NCI-H1105 (cell line): ENCODE measurements at places on chromosomes 16 and 17.

DNA sequence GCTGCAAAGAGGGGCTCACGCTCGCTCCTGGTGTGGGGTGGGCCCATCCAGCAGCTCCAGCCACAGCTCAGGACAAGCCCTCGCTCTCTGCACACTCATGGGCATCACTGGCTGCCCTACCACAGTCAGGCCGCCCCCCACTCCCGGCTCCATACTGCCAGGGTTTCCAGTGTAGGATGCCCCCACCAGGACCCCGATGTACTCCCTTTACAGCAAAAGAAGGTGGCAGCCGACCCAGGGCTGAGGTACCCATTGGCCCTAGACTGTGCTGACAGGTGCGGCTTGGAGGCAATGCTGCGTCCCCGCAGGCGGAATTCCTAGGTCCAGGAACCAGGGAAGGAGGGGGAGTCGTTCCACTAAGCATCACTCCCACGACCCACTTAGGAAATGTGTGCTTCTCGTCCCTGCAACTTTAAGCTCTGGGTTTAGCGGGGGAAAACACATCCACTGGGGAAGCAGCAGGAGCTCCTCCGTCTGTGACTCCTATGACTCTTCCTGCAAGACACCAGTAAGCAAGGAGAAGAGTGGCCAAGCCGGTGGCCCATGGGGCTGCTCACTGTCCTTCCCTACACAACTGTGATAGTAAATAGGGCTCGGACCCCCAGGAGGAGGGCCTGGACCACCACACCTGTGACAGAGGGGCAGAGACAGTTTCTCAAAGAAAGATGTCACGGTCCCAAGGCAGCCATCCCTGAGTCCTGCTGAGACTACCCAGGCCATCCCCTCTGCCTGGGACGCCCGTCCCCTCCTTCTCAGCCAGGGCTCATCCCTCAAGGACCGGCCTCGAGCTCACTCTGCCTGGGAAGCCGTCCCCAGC, 13.1 kb downstream of the CORO7 start:
- no peak for DNase-seq

- no peak for DNase-seq
These were observed 36.6 kb downstream of the COX4I1 start for GRCh38 chr16:85835956-85836705.

- DNase-seq, result no peak
These were observed 99.9 kb upstream of the CCL2 start for GRCh38 chr17:34154961-34155730.

GRCh38 chr17:63701868-63702720, 2.2 kb upstream of the LIMD2 start:
- DNase-seq, result no peak

GRCh38 chr17:67850991-67851631, 25.8 kb downstream of the BPTF start:
- no peak for DNase-seq

GRCh38 chr16:59044616-59045015, 310.5 kb upstream of the GOT2 start:
- no peak for DNase-seq

DNA sequence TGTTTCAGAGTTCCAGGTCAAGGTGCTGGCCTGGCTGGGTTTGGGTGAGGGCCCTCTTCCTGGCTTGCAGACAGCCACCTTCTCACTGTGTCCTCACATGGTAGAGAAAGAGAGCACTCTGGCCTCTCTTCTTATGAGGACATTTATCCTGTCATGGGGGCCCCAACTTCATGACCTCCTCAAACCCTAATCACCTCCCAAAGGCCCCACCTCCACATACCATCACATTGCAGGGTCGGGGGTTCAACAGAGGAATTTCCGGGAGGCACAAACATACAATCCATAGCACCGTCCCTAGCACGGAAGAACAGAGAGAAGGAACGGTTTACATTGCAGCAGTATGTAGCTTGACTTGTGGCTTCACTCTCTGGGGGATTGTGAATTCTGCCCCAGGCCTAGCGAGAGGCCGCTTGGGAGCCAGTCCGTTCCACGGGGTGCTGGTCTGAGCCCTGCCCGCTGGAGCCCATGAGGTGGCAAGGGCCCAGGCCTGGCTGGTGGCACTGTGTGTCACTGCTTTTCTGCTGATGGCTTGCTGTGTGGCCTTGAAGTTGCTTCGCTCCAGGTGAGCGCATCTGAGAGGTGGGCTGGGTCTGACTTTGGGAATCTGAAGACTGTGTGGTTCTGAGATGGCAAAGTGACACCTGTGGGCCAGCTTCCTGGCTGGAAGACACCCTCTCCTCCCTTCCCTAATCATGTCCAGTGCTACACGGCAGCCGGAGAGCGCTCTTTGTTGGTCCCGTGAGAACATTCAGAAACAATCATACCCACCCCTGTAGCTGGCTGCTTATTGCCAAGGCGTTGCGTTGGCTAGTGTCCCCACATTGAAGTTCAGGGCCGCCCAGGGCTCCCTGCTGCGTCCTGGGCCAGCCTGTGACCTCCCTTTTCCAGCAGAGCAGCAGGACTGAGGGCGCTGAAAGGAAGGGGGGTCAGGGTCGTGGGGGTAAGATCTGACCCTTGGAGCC, 98.3 kb downstream of the CMIP start:
- no peak for DNase-seq

GRCh38 chr17:9239246-9239792, 218.0 kb downstream of the NTN1 start:
- DNase-seq, result no peak

DNA sequence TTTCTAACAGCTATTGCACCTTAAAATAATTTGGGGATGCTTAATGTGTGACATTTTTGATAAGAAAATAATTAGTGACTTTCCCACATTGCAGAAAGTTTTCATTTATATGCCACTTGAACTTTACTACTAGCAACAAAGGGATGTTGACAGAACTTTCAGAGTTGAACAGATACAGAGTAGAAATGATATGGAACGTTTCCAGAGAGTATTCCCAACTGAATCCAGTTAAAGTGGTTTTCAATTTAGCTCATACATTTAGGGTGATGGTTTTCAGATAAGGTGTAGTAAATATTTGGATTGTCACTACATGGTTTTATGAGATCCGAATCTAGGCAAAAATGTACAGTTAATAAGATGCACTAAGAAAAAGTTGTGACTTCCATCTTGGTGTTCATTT, 17.3 kb downstream of the MAP2K4 start:
- DNase-seq, result no peak

DNA sequence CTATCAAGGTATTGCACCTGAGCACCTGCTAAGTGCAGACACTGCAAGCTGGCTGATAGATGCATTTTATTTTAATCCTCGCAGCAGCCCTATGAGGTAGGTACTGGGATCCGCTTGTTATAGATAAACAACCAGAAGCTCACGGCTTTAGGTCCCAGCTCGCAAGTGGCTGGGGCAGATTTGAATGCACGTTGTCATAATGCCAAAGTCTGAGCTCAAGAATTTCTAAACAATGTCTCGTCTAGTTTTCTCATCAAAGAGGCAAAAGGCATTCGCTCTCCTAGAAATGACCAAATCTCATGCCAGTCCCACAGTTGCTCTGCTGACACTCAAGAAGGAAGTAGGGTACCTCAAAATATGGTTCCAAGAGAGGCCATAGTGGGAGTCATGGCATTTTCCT, 20.5 kb downstream of the SOX9 start:
- no peak for DNase-seq

- DNase-seq, result no peak
These were observed 44.3 kb upstream of the PSMD7 start for GRCh38 chr16:74252329-74252728.

DNA sequence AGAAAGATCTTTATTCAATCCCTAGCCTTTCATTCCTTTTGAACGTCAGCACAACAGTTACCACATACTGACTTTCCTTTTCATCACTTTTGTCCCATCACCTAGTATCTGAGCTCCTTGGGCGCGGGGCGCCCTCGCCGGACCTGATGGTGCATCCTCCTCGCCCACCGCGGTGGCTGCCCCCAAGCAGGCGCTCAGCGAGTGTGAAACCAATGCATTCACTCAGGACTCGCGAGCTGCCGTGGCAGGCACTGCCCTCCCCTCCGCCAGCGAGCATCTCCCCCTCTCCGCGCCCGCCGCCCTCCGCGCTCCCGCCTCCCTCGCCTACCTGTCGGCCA, 756 bp downstream of the KLHL11 start:
- peak; percentile 10 for DNase-seq

GRCh38 chr16:65981057-65981456, 385.4 kb upstream of the CDH5 start:
- DNase-seq, result no peak

GRCh38 chr16:87203060-87203656, 114.0 kb downstream of the C16orf95 start:
- no peak for DNase-seq
